Stomach (tissue), 19 donors: ENCODE measurements at places on chromosomes 7 and 10. TPM values are rescaled to one million over a fixed set of nuclear protein-coding genes. Genes with fewer than 3 reads are reported as not detected.

Gene CCDC3
- 9.0 TPM for total RNA-seq

Gene ZNF804B
- total RNA-seq = not detected

DNA sequence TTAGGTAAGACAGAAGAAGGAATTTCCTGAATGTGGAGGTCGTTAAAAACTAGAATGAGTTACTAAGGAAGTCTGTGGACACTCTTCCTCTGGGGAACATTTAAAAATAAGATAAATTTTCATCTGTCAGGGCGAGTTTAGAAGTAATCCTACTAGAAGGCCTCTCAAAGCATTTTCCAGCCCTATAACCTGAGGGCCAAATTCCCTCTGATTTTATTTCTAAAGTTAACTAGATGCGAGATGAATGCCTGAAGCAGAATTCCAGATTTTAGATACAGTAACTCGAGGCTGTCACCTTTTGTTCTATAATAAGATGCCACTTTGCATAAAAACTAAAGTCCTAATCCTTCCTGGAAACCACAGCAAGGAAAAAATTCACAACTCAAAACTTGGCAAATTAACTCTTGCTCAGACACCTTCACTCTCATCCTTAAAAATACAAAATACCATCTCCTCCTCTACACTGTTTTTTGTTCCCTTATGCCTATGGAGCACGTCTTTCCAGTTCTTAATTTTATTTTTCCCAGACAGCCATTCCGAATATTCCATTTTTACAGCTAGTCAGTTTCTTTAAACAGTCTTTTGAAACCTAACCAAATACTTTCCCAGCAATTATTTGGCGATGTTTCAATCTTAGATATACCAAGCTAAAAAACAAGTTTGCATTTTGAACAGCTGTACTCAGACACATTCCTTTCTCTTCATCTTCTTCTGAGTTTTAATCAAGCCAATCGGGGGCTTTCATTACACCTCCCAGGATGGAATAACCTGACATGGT lies 420.7 kb upstream of the NFE2L3 start:
- H3K4me3 ChIP-seq = no peak overlapping the region
- peak; percentile 47 for DNase-seq
- no peaks in the 10 kb centered on the region for H3K36me3 ChIP-seq
- no peaks in the 10 kb centered on the region for H3K27me3 ChIP-seq

- H3K4me1 ChIP-seq = peaks cover 21% of the 10 kb centered on the region
- H3K36me3 ChIP-seq = no peaks in the 10 kb centered on the region
- H3K4me3 ChIP-seq = no peak overlapping the region
- peak overlapping the region; percentile 14 for H3K27ac ChIP-seq
Measured at GRCh38 chr10:61164458-61165160, 220.6 kb upstream of the RHOBTB1 start.

- no peak overlapping the region for H3K4me3 ChIP-seq
- H3K27ac ChIP-seq = no peak overlapping the region
- H3K27me3 ChIP-seq = peaks cover 35% of the 10 kb centered on the region
Measured at GRCh38 chr7:155227004-155227787, 70.5 kb upstream of the INSIG1 start.

DNA sequence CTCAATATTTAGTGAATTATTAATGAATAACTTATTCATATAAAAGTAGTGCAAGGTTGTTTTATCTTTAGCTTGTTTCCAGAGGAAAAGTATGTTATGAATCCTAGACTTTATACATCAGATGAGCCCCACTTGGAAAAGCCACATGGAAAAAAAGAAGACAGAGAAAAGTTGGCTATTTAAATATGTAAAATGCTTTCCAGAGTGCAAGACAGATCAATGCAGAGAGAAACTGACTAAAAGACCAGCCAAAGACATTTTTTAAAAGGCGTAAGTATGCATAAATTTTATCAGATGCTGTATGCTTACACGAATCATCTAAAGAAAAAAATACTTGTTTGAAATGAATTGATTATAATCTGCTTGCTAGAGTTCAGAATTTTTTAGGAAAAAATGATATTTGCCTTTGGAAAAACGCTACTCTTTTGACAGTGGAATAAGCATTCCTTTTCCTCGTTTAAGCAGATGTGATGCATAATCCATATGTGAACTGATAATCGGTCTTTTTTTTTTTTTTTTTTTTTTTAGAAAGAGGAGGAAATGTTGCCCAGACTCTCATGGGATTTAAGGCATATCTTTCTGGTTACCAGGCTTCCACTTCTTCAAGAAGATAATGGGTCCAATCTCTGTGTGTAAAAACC lies 70.7 kb downstream of the RELN start:
- no peaks in the 10 kb centered on the region for H3K36me3 ChIP-seq
- no peak overlapping the region for H3K4me3 ChIP-seq
- DNase-seq = no peak

DNA sequence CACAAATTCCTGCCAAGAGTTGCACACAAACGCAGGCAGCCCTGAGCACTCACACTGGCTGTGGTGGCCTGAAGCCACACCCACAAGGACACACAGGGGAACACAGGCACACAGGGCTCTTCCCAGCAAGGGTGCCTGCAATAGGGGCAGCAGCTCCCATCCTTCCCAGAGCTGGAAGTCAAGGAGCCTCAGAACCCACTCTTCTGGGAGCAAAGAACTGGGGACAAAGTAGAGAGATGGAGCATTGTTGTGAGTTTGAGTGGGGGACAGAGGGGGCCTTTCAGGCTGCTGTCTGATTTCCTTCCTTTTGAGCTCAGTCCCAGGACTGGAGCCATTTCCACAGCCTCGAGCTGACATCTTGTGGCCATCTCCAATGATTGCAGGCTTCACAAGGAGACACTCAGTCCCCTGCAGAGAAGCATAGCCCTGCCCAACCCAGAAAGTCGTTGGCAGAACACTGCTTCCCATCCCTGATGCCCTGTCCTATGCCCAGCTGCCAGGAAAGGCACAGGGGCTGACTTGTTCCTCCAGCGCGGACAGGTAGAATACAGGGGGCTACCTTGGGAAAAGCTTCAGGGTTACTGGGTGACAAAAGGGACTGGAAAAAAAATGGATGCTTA lies 34.4 kb upstream of the SLF2 start:
- H3K27me3 ChIP-seq = no peaks in the 10 kb centered on the region
- no peak overlapping the region for H3K4me3 ChIP-seq
- H3K4me1 ChIP-seq = no peaks in the 10 kb centered on the region
- no peak overlapping the region for H3K27ac ChIP-seq
- H3K36me3 ChIP-seq = no peaks in the 10 kb centered on the region

Gene CTAGE15
- 3.3 TPM for total RNA-seq

Gene PROSER2
- total RNA-seq = 1.3 TPM

Gene TET1
- total RNA-seq = 14.1 TPM

Gene TAS2R4
- total RNA-seq = 0.58 TPM

Gene TAS2R41
- total RNA-seq = not detected

- H3K36me3 ChIP-seq = no peaks in the 10 kb centered on the region
- H3K4me3 ChIP-seq = no peak overlapping the region
- DNase-seq = no peak
Measured at GRCh38 chr10:128491686-128492085, 365.5 kb upstream of the MKI67 start.

DNA sequence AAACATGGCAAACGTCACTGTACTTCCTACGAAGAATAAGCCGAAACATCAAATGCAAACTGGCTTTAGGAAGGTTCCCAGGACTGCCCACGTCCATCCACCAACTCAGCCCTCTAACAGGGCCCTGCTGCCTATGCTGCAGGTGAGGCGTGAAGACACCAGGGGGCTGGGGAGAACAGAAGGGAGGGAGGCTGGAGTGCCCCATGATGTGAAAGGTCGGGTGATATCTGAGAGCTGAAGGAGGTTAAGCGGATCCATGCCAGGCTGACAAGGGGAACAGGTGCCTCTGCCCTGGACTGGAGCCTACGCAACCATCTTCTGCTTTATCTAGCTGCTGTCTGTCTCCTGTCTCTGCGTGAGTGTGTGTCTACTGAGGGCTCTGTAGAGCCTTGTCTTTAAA lies 40.2 kb upstream of the ATP6V0A4 start:
- no peak for DNase-seq
- no peaks in the 10 kb centered on the region for H3K4me1 ChIP-seq
- H3K27me3 ChIP-seq = no peaks in the 10 kb centered on the region
- no peak overlapping the region for H3K27ac ChIP-seq
- H3K36me3 ChIP-seq = peaks cover 28% of the 10 kb centered on the region

- no peak overlapping the region for H3K27ac ChIP-seq
- no peaks in the 10 kb centered on the region for H3K4me1 ChIP-seq
- peak; percentile 24 for DNase-seq
- H3K4me3 ChIP-seq = no peak overlapping the region
Measured at GRCh38 chr7:91397612-91398011, 133.4 kb downstream of the FZD1 start.

- no peaks in the 10 kb centered on the region for H3K27me3 ChIP-seq
- no peak overlapping the region for H3K27ac ChIP-seq
- no peaks in the 10 kb centered on the region for H3K36me3 ChIP-seq
Measured at GRCh38 chr10:20740120-20740519, 157.0 kb downstream of the NEBL start.

Gene LRRC61
- total RNA-seq = 15.9 TPM

- peak overlapping the region; percentile 63 for H3K4me3 ChIP-seq
- peak overlapping the region; percentile 60 for H3K27ac ChIP-seq
- H3K27me3 ChIP-seq = no peaks in the 10 kb centered on the region
- peak; percentile 58 for DNase-seq
Measured at GRCh38 chr7:131557652-131558385, 1.4 kb upstream of the PODXL start.

Gene HGF
- total RNA-seq = 6.2 TPM

Gene DPYSL4
- not detected for total RNA-seq

DNA sequence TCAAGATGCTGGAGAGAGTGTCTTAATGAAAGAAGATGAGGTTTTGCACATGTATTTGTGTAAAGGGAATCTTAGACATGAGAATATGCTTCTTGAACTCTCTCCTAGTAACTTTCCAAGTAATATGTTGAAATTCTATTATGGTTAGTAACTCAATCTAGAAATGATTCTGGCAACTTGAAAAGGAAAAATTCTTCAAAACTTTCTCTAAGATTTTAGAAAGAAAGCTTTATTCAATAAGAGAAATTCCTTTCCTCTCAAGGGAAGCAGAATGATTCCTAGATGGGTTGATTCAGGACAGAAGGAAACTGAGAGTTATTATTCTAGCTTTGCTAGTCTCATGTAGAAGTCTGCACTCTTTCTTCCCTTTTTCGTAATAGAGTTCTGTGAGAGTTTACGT lies 364.3 kb upstream of the PLXDC2 start:
- no peak overlapping the region for H3K27ac ChIP-seq
- peak; percentile 1 for DNase-seq
- H3K4me3 ChIP-seq = no peak overlapping the region
- no peaks in the 10 kb centered on the region for H3K36me3 ChIP-seq
- no peaks in the 10 kb centered on the region for H3K4me1 ChIP-seq
- no peaks in the 10 kb centered on the region for H3K27me3 ChIP-seq

Gene KLHL7
- total RNA-seq = 55.9 TPM

- H3K4me3 ChIP-seq = no peak overlapping the region
- H3K27me3 ChIP-seq = no peaks in the 10 kb centered on the region
- peaks cover 37% of the 10 kb centered on the region for H3K36me3 ChIP-seq
- H3K27ac ChIP-seq = no peak overlapping the region
- peaks cover 26% of the 10 kb centered on the region for H3K4me1 ChIP-seq
Measured at GRCh38 chr10:13106387-13107045, 6.6 kb downstream of the OPTN start.

GRCh38 chr10:109348324-109348723 lies 575.0 kb downstream of the XPNPEP1 start:
- H3K27me3 ChIP-seq = no peaks in the 10 kb centered on the region
- no peak overlapping the region for H3K4me3 ChIP-seq
- DNase-seq = no peak
- no peaks in the 10 kb centered on the region for H3K36me3 ChIP-seq
- H3K4me1 ChIP-seq = no peaks in the 10 kb centered on the region
